BJ (cell line): ENCODE measurements at places on chromosomes 7 and 10.
A peak's percentile ranks its signal among the peaks of the same experiment; 100 is the strongest.

GRCh38 chr10:134247-135131 is 766 bp upstream of the ZMYND11 start:
- no peak for DNase-seq

GRCh38 chr10:71970869-71971268 is 6.7 kb downstream of the CHST3 start:
- no peak for DNase-seq

- no peak for DNase-seq
Observed at GRCh38 chr10:80596391-80597257, 58.9 kb downstream of the SH2D4B start.

GRCh38 chr7:111358915-111359314 is 203.4 kb downstream of the IMMP2L start:
- DNase-seq, result no peak

- no peak for DNase-seq
Observed at GRCh38 chr10:13852872-13853271, 266.1 kb downstream of the PRPF18 start.

DNA sequence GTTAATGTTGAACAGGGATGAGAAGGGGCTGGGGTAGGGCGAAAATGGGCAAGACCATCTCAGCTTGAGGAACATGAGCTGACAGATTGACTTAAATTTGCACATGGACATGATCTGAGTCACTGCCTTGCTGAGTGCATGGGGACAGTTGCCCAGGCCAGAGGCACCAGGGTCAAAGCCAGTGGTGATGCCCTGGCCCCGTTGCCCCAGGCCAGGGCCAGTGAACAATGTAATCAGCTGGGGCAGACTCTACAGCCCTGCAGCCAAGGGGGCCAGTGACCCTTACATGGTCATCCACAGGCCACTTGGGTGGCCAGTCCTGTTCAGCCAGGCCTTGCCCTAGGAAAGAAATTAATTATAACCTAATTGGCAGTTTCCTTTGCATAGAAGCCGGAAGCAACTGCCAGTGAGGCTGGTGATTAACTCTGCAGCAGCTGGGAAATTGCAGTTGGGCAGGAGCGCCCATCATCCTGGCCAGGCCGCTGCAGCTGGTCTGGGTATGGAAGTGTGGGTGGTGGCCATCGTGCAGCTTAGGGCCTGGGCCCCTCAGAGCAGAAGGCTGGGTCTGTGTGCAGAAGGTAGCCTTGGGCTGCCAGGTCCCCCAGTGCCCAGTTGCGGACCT is 9.6 kb downstream of the RET start:
- DNase-seq, result no peak

GRCh38 chr10:133161486-133162109 is 1.6 kb downstream of the KNDC1 start:
- DNase-seq, result no peak

GRCh38 chr7:105010504-105011130 is 3.4 kb upstream of the KMT2E start:
- DNase-seq, result no peak

DNA sequence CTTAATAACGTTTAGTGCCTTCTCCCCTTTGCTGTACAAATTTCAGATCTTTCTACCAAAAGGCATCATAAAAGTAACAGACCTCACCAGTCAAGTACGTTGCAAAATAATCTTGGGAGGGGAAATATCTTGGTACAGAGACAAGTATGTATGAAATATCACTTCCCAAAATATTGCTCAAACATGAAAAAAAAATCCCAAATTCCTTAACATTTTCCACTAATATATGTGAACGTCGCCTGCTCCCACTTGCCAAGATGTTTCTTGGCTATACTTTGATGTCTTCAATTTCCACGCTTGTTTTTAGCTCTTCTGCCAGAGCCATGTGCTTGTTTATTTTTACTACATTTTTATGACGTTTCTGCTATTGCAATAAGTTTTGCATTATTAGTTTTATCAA is 223.5 kb downstream of the PLXNA4 start:
- DNase-seq, result no peak

- no peak for DNase-seq
Observed at GRCh38 chr7:150941351-150942000, 36.6 kb downstream of the KCNH2 start.

GRCh38 chr10:13291061-13291460 is 8.8 kb downstream of the PHYH start:
- DNase-seq, result no peak

DNA sequence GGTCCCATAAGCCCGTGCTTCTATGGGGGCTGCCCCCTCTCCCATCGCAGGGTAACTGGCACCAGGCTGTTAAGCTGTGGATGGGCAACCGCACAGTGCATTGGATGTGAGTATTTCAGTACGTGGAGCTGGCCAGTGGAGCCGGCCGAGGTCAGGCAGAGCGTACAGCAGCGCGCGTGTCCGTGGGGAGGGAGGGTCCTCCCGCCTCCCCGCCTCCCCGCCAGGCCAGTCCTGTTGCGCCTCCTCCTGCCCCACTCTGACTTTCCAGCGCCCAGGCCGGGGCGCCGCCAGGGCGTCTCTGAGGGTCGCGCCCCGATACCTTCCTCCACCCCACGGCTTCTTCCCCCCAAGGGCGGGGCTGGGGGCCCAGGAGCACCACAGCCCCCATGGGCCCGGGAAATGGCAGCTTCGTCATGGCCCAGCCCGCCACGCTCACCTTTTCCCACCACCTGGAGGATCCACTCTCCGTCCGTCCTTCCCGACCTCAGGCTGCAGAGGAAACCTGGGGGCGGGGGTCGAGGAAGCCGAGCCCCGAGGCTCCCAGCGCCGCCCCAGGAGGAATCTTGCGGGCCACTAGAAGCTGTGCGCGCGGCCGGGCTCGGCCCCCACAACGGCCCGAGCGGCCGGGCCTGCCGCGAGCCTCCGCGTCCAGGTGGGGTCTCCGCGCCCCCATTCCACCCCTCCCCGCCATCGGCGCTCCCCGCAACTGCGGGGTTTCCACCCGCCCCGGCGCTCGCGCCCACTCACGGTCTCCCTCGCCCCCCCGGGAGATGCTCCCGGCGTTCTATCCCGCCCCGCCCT is 831 bp upstream of the PFKP start:
- DNase-seq, result no peak

GRCh38 chr10:101493249-101493648 is 94.8 kb downstream of the POLL start:
- DNase-seq, result no peak

DNA sequence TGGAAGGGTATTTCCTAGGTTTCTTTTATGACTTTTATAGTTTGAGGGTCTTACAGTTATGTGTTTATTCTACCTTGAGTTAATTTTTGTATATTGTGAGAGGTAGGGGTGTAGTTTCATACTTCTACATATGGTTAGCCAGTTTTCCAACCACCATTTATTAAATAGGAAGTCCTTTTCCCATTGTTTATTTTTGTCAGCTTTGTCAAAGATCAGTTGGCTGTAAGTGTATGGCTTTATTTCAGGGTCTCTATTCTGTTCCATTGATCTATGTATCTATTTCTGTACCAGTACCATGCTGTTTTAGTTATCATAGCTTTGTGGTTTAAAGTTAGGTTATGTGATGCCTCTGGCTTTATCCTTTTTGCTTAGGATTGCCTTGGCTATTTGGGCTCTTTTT is 71.9 kb upstream of the CC2D2B start:
- no peak for DNase-seq

- no peak for DNase-seq
Observed at GRCh38 chr10:116110736-116111135, 162.3 kb downstream of the GFRA1 start.

DNA sequence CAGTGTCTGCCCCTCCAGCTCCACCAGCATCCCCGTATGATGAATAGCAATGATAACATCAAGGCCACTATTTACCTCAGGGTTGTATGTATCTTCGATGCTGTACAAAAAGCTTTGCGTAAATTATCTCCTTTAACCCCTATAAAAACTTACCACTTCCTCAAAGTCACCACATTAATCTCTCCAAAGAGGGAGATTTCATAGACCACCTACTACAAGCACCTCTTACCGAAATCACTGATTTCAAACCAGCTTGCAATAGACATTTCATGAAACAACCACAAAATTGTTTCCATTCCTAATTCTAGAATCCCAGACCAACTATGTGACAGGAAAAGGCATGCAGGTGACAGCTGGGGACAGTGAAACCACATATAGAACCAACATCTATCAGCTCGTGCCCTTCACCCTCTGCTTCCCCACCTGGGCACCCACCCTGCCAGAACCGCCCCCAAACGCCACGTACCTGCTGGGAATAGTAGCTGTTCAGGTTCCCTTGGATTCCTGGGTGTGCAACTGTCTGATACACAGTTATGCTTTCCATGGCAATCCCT is 20.1 kb upstream of the MMP21 start:
- DNase-seq, result no peak

- DNase-seq, result no peak
Observed at GRCh38 chr10:113071446-113071845, 121.4 kb downstream of the TCF7L2 start.

DNA sequence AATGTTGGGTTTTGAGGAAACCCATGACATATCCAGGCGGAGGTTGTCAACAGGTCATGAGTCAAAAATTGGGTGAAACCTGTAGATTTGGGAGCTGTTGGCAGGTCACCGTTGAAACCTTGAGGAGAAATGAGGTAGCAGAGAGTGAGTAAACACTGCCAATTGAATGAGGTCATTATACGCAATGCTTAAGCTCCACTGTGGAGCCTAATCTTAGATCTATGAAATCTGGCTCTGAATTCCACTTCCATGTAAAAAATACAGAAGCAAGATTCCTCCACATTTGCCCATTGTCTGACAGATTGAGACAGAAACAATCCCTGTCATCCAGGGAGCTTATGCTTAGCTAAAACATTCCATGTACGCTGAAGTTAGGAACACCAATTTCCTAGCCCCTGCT is 76.0 kb upstream of the IL6 start:
- DNase-seq, result no peak

GRCh38 chr10:68434657-68435056 is 27.6 kb upstream of the RUFY2 start:
- no peak for DNase-seq

GRCh38 chr10:116538992-116539391 is 6.7 kb upstream of the PNLIP start:
- DNase-seq, result no peak

DNA sequence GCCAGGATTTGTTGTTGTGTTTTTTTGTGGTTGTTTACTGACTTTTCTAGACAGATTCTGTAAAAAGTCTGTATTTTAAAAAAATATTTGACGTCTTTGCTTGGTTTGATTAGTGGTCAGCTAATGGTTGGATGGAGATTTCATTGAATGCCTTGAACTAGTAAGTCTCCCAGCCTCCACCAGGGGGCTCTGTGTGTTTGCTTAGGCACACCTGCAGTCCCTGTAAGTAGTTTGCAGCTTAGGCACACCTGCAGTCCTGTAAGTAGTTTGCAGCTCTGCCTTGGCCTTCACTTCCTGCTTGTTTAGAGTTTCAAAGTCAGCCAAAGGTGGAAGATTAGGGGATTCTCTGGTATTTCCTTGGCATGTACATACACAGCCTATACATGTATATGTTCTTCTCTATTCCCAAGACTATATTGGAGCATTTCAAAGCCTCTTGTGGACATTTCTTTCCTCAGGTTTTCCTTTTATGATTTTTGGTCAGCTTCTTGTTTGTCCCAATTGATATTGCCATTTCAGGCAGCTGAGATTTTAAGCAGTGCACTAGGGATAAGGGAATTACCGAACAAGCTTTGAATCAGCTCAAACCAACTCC is 101.6 kb downstream of the CCSER2 start:
- no peak for DNase-seq

GRCh38 chr10:76618641-76619040 is 1019.0 kb downstream of the KCNMA1 start:
- no peak for DNase-seq

DNA sequence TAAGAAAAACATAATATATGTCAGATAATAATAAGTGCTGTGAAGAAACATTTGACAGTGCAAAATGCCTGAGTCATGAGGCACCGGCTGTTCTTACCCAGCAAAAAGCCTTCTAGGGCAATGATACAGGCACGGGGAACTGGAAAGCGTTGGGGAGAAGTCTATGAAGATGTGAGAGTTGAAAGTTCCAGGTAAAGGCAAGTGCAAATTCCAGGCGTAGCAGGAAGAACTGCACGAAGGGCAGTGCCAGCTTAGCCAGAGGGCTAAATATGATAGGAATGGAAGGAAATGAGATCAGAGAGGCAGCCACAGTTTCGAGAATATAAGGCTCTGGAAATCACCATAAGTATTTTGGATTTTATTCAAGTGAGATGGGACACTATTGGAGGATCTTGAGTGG is 87.0 kb downstream of the IPMK start:
- DNase-seq, result no peak

DNA sequence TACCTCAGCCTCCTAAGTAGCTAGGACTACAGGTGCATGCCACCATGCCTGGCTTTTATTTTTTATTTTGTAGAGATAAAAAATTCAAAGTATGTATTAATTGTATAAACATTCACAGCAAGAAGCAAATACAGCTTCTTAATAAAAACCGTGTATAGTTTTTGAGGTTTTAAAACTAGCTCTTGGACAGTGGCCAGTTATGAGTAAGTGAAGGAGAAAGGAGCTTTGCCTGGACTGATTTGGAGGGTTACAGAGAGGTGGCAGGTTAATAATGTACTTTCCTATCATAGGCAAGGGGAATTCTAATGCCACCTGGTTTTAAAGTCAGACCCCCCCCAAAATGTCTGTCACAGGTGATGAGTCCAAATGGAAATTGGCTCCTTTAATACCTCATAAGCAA is 43.4 kb downstream of the ZNRF2 start:
- no peak for DNase-seq

- DNase-seq, result no peak
Observed at GRCh38 chr7:91800389-91800788, 80.1 kb downstream of the MTERF1 start.

- DNase-seq, result no peak
Observed at GRCh38 chr7:139334399-139335150, 6.6 kb upstream of the FMC1 start.

DNA sequence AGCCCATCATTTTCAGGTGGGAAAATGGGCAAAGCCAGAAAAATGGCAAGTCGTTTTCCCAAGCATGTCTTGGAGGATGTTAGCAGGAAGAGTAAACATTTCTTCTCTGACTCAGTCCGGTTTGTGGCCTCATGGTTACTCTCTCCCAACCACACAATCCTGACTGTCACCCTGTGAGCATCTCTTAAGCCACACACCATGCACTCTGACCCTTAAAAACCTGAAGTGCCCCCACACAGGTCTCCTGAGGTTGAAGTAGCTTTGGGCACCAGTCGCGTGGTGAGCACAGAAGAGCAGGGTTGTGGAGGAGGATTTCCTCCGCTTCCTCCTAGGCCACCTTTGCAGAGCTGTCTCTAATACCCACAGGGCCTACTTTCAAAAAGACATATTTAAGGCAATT is 387.3 kb upstream of the NPVF start:
- DNase-seq, result no peak

- peak; percentile 14 for DNase-seq
Observed at GRCh38 chr7:80294346-80294745, 159.7 kb downstream of the GNAI1 start.

GRCh38 chr7:123440101-123440548 is 94.3 kb downstream of the IQUB start:
- DNase-seq, result no peak

DNA sequence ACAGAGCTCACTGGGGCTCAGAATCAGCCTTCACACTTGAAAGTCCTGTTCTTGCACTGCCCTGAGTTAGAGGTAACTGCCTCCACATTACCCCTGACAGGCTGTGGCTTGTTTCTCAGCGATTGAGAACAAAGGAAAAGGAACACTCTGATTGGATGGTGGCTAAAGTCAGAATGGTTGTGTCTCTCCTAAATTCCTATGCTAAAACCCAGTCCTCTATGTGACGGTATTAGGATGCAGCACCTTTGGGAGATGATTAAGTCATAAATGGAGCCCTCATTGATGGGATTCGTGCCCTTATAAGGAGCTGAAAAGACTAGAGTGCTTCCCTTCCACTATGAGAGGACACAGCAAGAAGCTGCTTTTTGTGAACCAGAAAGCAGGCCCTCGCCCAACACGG is 38.9 kb upstream of the DGKI start:
- no peak for DNase-seq

- no peak for DNase-seq
Observed at GRCh38 chr10:53396876-53397275, 624.3 kb upstream of the MBL2 start.
